ENCODE measurements at places on chromosomes 16 and 17. TPM values are rescaled to one million over a fixed set of nuclear protein-coding genes. Genes with fewer than 3 reads are reported as not detected.

GRCh38 chr17:36827081-36827480 is 110.2 kb upstream of the LHX1 start:
- DNase-seq = no peak

GRCh38 chr17:31266042-31266441 is 31.0 kb downstream of the OMG start:
- DNase-seq = no peak

DNA sequence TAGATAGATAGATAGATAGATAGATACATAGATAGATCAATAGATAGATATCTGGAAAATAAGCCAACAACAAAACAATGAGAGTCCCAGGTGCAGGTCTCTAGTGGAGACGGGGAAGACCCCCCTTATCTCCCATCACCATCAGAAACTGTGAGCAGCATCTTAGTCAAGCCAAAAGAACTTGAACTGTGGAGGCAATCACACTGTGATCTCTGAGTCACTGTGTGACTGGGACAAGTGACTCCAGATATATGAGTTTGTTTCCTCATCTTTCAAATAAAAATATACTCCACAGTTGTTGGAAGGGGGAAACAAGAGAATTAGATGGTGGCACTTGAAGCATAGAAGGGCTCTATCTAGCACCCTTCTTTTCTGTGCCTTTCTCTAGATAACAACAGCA is 42.1 kb downstream of the NOG start:
- DNase-seq = no peak

DNA sequence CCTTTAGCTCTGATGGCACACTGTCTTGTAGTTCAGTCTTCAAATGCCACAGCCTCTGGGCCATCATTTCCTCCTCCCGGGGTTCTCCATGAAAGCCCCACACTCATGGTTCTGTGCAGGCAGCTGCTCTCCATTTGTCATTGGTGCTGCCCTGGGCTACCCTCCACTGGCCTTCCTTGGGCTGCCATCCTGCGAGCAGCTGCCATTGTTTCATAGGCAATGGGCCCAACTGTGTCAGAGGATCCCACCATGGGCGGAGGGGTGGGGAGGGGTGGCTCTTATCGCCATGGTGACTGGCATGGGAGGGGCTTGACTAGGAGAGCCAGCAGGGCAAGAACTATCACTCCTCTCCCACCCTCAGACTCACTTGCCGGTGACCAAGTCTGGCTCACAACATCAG is 38.6 kb upstream of the BRD7 start:
- no peak for DNase-seq

- no peak for DNase-seq
Measured at GRCh38 chr17:43683928-43684653, 22.4 kb upstream of the MEOX1 start.

DNA sequence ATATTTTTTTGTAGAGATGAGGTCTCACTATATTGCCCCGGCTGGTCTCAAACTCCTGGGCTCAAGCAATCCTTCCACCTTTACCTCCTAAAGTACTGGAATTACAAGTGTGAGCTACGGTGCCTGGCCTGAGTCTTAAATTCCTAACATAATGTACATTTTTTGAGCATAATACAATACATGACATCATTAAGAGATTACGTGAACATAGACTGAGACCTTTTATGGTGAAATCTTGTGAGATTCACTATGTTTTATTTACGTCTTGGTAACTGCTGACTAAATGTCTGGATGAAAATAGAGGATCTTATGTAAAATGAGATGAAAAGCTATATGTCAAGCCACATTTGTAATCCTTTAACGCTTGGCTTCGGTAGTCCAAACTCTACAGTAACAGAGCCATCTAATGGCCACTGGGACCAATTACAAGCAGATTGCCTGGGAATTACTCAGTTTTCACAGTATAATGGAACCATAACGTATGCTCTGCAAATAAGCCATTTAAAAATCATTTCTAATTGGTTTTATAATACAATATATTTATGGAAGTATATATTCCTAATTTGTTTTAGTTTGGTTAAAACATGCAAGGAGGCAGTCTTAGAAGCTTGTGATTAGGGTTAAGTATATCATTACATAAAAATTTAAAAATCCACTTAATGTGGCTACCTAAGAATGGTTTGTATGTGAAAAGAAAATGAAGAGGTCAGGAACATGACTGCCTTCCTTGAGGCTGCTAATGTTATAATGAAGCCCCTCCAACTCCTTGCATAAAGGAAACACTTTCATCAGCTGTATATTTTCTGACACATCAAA is 8.1 kb upstream of the EFCAB13 start:
- no peak for DNase-seq

DNA sequence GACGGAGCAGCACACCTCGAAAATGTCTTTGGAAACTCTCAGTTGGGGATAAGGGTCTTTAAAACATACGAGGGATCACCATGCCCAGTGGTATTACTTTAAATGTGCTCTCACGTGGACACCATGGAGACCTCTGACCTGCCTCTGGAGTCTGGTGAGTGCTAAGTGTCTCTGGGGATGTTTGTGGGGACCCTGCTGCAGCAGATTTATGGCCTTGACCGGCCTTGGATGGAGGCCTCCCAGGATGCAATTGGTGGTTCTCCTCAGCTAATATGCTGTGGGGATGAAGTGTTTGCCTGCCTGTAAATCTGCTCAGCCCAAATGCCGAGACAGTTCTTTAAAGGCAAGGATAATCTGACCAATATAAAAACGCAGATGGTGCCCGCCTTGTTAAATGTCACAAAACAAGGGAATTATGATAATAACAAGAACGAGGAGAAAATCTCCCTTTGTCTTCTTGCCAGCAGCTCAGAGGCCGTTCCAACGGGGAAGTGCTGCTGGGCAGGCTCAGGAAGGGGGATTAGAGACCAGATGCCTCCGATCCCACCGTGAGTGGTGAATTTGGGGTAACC is 154.4 kb downstream of the ABCC12 start:
- DNase-seq = no peak

DNA sequence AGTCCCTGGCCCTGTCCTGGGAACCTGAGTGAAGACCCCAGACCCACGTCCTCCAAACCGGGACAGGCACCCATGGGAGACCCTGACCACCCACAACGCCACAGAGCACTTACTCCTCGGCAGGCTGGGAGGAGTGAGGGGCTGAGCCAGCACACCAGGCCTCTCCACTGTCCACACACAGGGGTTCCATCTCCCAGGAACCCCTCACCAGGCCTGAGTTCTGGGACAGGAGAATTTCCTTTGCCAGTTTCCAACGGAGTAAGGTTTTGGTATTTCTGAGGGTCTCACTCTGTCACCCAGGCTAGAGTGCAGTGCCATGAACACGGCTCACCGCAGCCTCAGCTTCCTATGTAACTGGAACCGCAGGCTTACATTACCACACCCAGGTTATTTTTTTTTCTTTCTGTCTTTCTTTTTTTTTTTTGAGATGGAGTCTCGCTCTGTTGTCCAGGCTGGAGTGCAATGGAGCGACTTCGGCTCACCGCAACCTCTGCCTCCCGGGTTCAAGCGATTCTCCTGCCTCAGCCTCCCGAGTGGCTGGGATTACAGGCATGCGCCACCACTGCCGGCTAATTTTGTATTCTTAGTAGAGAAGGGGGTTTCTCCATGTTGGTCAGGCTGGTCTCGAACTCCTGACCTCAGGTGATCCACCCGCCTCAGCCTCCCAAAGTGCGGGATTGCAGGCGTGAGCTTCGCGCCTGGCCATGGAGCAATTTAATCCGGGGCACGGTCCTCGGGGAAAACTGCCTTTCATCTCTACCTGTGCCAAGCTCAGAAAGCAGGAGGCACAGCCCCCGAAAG is 1.6 kb downstream of the PGAP6 start:
- no peak for DNase-seq

GRCh38 chr17:522919-523318 is 170.3 kb upstream of the RPH3AL start:
- no peak for DNase-seq

- DNase-seq = no peak
Measured at GRCh38 chr16:53061701-53062159, 6.9 kb downstream of the CHD9 start.

DNA sequence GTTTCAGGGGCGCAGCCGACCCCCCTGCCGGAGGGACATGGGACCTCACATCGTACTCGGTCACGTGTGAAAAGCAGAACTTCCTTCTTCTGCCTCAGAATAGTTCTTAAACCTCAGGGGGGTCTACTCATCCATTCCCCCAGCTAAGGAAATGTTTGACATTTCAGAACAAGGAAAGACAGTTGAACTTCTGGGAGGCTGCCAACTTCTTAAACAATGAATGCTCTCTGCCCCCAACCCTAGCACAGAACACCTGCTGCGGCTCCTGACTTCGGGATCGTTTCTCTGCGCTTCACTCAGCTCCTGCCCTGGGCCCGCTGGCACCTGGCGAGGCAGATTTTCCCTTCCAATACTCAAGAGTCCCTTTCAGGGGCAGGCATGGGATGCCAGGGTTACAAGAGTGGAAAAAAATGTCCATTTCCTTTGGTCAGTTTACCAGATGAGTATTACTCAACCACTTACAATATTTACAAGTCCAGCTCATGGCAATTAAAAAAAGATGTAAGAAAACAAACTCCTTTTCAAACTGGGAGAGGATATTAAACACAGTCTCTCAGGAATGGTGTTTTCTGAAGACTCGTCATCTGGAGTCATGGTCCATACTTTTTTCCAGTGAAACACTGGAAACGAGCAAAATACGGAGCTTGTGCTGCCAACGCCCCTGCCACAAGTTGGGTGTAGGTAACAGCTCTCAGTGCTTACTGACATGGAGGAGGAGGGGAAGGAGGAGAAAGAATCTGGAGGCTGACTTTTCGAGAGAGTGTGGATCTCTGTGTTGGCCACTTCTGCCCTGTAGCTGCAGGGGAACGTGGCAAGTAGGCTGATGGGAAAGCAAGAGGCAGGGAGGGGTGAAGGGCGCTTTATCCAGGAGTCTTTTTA is 235.7 kb downstream of the NTN1 start:
- DNase-seq = peak; percentile 62

- DNase-seq = no peak
Measured at GRCh38 chr17:28545787-28546415, 6.5 kb downstream of the UNC119 start.

GRCh38 chr17:58113947-58114346 is 30.7 kb downstream of the DYNLL2 start:
- no peak for DNase-seq

DNA sequence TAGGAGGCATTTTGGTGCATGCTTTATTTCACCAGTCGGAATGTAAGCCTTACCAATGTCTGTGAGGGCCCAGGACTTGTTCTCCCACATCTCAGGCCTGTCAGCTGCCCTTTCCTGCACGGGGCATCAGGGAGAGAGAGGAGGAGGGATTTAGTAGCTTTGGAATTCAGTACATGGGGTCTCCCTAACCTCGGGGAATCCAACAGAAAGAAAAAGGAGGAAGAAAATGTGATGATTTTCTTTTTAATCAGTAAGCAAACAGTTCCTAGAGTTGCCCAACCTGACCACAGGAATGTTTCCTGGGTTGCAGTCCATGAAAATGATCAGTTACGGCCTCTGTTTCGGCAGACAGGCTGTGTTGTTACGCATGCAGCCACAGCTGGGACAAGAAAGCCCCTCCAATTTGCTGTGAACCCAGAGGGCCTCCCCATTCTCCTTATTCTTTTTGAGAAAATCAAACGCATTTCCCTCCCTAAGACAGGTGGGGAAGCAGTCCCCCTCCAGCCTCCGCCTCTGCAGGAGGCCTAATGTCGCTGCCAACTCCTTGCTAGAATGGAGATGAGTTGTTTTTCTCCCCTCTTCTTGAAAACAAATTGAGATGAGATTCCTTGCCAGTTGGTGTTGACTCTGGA is 53.1 kb upstream of the TANGO6 start:
- DNase-seq = peak; percentile 26

DNA sequence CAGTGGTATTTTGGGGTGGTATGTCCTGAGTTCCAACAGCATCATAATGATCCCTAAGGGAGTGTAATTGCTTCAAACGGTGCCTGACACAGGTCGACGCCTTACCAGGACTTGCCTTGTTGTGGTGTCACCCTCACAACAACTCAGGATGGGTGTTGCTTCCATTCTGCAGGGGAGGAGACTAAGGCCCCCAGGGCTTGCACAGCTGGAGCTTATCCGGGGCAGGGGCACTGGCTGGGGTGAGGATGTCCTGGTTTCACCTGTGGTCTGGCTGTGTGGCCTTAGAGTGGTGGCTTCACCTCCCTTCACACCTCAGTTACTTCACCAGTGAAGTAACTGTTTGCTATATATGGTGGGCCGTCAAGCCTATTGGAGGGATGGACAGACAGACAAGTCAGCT is 23.3 kb downstream of the LLGL2 start:
- no peak for DNase-seq

DNA sequence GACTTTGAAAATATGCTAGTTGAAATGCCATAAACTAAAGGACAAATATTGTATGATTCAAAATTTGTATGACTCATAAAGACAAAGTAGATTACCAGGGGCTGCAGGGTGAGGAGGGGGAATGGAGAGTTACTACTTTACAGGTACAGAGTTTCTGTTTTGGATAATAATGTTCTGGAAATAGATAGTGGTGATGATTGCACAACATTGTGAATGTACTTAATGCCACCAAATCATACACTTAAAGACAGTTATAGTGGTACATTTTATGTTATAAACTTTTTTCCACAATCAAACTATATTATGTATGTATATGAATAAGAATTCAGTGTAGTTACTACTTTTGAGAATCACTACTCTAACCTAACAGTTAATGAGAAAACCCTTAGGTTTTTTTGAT is 368.1 kb downstream of the ZFHX3 start:
- no peak for DNase-seq

EVPLL gene
- polyA plus RNA-seq = not detected

UTP18 gene
- polyA plus RNA-seq = 6.8 TPM

GNG13 gene
- not detected for polyA plus RNA-seq

NTN1 gene
- 0.06 TPM for polyA plus RNA-seq

Measured in BJ (cell line).